Head of caudate nucleus (tissue), 42 donors: ENCODE measurements at places on chromosomes 4 and X.

- DNase-seq, result no peak
Observed at GRCh38 chr4:123381996-123382395, 14.6 kb upstream of the SPRY1 start.

- no peak for DNase-seq
Observed at GRCh38 chr4:73669410-73670183, 49.4 kb upstream of the RASSF6 start.

DNA sequence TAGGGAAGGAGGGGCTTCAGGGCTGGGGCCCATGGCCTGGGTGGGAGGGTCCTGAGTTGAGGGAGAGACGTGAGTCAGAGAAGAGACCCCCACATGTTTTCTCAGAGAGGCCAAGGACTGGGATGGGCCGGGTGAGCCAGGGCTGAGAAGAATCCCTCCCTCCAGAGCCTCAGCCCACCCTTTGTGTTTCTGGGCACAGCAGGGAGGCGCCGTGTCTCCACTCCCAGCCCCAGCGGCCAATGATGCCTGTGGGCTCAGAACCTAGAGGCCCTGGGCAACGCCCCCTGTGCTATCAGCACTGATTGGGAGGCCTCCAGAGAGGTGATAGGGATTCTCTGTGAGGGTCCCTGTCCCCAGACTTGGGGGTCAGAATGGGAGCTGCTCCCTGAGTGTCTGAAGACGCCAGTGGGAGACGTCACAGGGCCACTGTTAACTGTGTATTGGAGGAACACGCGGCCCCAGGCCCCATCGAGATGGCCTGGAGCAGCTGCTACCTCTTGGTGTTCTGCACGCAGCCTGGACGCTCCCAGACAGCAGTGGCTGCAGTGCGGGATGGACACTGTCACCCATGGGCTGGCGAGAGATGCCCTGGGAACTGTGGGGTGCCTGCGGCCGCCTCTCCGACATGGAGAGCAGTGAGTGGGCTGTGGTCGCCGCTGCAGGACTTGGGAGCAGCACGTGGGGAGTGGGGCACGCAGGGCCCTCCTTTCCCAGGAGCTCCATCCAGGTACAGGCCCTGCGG lies 8.5 kb downstream of the FGFRL1 start:
- DNase-seq, result no peak

DNA sequence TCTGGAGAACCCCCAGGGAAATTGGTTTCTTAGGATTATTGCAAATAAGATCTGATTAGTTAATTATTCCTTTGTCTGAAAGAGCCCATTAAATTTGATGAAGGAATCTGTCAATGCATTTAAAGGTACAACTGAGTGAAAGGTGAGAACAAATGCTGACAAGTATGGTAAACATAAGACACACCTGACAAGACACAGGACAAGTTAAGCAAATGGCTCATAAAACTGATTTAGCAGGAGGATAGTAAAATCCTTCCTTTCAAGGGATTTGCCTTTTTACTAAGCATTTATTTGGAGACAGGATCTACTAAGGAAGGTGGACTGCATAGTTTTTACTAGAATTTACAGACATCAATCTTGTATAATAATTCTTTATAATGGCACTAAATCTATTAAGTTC lies 553.9 kb downstream of the SPRY1 start:
- DNase-seq, result no peak

DNA sequence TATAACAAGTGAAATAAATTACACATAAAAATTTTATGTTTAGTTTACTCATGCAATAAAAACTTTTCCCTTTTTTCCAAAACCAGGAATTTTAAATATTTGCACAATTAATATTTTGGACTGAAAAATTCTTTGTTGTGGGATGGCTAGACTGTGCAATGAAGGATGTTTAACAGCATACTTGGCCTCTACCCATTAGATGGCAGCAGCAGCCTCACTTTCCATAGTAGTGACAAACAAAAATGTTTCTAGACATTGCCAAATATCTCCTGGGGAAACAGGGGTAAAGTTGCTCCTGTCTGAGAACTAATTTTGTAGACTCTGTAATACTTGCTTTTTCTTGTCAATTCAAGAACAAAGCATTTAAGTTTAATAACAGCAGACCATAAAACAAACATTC lies 49.8 kb downstream of the SCLT1 start:
- DNase-seq, result no peak
